ENCODE measurements at places on chromosomes 2 and 18.

DNA sequence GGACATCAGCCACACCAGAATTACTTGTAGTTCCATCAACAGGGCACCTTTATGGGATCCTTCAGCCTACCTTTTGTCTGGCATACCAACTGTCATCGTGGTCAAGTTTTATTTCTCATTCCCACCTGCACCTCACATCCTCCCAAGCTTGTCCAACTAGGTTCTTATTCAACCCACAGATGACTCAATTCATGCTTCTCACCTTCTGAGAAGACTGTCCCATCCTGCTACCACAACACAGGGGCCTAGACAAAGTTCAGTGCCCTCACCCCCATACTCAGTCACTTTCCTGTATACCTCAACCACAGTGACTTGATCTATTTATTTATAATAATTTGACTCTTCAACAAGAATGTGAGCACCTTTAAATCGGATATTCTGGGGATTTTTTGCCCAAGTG, 114.4 kb upstream of the ACVR1C start:
- H3K4me3 ChIP-seq, result no peak overlapping the region
- no peak overlapping the region for H3K27ac ChIP-seq
- no peak for DNase-seq
- H3K36me3 ChIP-seq, result peaks cover 37% of the 10 kb centered on the region

DNA sequence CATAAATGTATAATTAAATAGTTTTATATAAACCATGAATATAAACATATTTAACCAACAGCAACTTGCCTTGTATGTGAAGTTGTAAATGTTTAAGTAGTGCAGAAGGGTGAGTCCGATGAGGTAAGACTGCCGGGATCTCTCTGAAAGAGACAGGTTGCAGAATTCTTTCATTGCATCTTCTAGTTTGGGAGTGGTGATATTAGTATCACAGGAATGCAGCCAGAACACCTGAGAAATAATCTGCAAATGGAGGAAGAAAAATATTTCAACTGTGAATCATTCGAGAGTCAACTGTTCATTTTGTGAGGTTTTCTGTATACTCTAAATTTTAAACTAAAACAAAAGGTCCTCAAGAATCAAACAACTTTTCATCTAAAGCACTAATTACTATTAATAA, 123.0 kb downstream of the ABCA12 start:
- DNase-seq, result no peak
- no peak overlapping the region for H3K27ac ChIP-seq
- no peaks in the 10 kb centered on the region for H3K4me1 ChIP-seq
- peaks cover 62% of the 10 kb centered on the region for H3K36me3 ChIP-seq
- no peaks in the 10 kb centered on the region for H3K27me3 ChIP-seq

DNA sequence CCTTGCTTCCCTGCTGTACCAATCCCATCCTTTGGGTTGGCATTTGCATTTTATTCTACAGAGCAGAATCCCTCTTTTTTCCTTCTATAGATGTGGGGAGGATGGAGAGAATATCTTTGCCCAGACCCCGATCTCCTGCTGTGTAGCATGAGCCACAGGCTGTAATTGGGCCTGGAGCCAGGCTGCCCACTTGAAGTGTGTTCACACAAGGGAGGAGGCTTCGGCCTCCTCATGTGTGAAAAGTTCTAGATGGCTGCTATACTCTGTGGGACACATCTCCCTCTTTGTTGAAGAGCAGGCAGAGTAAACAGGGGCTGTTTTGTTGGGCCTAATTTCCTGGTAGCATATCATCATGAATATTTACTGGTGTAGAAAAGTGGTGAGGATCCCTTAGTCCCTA, 126.3 kb downstream of the XRCC5 start:
- no peak for DNase-seq
- no peaks in the 10 kb centered on the region for H3K36me3 ChIP-seq
- no peak overlapping the region for H3K27ac ChIP-seq
- H3K27me3 ChIP-seq, result no peaks in the 10 kb centered on the region

DNA sequence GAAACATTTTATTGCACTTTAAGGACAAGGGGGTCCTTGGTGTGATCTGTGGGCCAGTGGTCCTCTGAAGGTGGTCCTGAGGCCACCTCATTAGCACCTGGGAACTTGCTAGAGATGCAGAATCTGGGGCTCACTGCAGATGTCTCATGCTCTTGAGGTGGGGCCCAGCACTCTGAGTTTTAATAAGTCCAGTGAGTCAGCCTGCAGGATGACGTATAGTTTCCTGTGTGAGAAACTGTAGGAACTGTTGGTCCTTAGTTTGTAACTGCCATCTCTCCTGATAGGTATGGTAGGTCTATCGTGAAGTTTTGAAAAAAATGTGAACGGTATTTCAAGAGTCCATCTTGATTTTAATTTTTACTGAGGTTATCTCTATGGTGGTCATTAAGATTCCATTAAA, 2.8 kb downstream of the TRPM8 start:
- peaks cover 38% of the 10 kb centered on the region for H3K27me3 ChIP-seq
- no peak overlapping the region for H3K27ac ChIP-seq
- H3K4me3 ChIP-seq, result no peak overlapping the region
- H3K4me1 ChIP-seq, result peaks cover 4% of the 10 kb centered on the region
- no peaks in the 10 kb centered on the region for H3K36me3 ChIP-seq

- H3K4me1 ChIP-seq, result peaks cover 2% of the 10 kb centered on the region
- H3K27me3 ChIP-seq, result no peaks in the 10 kb centered on the region
- H3K4me3 ChIP-seq, result no peak overlapping the region
- H3K27ac ChIP-seq, result no peak overlapping the region
These were observed 99.4 kb upstream of the EPHA4 start for GRCh38 chr2:221671515-221671914.

DNA sequence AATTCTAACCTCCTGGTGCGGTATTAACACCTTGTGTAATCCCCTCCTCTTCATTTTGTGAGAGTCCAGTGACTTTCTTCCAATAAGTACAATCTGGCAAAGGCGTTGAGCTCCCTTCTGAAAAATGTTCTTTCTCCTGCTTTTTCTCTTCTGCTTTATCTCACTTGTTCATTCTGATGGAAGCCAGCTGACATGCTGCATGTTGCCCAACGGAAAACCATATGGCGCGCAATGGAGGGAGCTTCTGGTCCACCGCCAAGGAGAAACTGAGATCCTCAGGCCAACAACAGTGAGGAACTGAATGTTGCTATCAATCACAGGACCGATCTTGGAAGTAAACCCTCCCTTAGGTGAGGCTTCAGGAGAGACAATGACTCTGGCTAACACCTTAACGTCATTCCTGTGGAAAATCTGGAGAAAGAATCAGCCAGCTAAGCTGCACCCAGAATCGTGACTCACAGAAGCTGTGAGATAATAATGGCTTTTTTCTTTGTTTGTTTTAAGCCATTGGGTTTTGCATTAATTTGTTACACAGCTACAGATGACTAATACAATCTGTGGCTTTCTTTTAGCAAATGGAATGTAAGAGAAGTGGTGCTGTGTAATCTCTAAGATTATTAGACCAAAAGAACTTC, 1323.9 kb upstream of the DDX18 start:
- no peaks in the 10 kb centered on the region for H3K27me3 ChIP-seq
- H3K4me3 ChIP-seq, result no peak overlapping the region
- DNase-seq, result peak; percentile 49

DNA sequence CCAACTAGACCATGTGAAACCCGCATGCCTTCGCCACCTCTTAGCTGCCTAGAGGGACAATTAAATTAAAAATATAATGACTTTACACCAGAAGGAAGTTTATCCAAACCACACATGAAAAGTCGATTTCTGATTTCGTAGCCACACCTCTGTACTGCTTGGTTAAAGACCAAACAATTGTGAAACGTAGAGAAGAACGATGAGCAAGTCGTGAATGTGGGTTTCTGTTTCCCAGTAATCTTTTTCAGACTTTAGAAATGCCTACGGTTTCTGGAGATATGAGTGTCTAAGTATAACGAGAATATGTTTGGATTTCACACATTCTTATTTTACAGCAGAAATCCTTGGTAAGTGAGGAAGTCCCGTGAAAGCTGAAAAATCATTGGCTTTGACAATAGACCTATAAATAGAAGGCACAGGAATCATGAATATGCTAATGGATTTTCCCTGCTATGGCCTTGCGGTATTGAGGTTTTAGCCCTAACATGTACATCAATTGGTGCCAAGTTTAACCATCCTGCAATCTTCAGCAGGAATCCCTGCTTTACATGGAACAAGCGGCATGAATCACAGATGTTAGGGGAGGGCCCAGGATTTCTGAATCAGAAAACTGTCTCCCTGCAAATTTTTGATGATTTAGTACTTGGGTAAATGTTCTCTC, 105.6 kb downstream of the TTC32 start:
- peak overlapping the region; percentile 80 for H3K27ac ChIP-seq
- peaks cover 48% of the 10 kb centered on the region for H3K4me1 ChIP-seq
- peak overlapping the region; percentile 53 for H3K4me3 ChIP-seq
- peaks cover 5% of the 10 kb centered on the region for H3K36me3 ChIP-seq
- DNase-seq, result peak; percentile 92
- H3K27me3 ChIP-seq, result peaks cover 13% of the 10 kb centered on the region

- H3K36me3 ChIP-seq, result no peaks in the 10 kb centered on the region
- no peak overlapping the region for H3K27ac ChIP-seq
- DNase-seq, result no peak
- no peak overlapping the region for H3K4me3 ChIP-seq
These were observed 187.5 kb upstream of the SALL3 start for GRCh38 chr18:78792094-78792493.

- H3K4me1 ChIP-seq, result peaks cover 21% of the 10 kb centered on the region
- peak; percentile 33 for DNase-seq
- peak overlapping the region; percentile 81 for H3K27ac ChIP-seq
- peak overlapping the region; percentile 86 for H3K4me3 ChIP-seq
These were observed 602 bp downstream of the SNX17 start for GRCh38 chr2:27370816-27371620.

DNA sequence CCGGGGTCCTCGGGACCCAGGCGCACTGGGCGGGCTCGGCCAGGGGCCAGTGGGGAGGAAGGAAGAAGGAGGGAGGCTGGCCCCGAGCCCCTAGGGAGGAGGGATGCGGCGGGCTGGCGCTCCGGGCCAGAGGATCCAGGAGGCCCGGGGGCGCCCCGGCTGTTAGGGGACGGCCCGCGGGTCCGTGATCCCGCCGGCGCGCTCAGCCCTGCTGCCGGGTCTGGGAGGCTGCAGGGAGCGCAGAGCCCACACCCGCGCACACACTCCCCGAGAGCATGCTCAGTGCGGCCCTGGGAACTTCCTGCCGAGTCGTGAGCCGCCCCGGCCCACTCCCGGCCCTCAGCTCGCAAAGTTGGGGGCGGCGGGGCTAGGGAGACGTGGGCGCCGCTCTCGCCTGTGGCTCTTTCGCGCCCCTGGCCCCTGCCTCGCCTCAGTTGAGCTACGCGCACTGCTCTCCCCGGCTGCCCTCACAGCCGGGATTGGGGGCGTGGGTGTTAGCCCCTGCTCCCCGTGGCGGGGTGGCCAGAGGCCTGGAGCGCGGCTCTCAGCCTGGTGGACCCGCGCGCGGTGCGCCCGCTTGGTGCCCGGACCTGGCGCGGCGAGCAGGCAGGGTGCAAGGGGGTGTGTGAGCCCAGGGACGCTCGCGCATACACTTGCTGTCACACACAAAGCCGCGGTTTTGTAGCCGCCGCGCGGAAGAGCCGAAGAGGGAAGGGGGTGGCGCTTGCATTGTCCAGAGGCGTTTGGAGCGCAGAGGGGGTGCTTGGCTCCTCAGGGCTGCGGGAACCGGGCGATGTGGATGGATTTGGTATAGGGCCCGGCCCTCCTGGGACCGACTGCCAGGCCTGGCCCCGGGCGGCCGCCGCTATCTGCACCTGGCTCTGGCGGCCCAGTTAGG, 132.9 kb upstream of the MGAT5 start:
- H3K27ac ChIP-seq, result no peak overlapping the region
- H3K36me3 ChIP-seq, result no peaks in the 10 kb centered on the region
- DNase-seq, result peak; percentile 46
- H3K4me1 ChIP-seq, result peaks cover 27% of the 10 kb centered on the region
- peak overlapping the region; percentile 75 for H3K4me3 ChIP-seq

DNA sequence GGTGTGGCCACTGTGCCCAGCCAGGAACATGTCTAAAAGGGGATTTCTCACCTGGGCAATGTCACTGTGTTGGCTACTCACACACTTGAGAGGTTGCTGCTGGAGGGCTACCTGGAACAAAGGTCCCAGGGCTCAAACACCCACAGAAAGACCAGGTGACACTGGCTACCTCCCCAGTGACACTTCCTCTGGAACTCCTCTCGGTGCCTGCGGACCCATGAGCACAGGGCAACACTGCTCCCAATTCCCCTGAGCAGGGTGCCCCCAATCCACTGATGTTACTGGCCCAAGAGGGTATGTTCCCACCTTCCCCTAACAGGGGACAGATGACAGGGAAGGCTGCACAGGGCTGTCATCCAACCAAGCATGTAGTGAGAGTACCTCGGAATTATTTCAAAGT, 5.8 kb downstream of the NPPC start:
- no peaks in the 10 kb centered on the region for H3K4me1 ChIP-seq
- H3K36me3 ChIP-seq, result no peaks in the 10 kb centered on the region
- no peak for DNase-seq

GRCh38 chr2:101111917-101112771, 39.0 kb downstream of the TBC1D8 start:
- H3K4me3 ChIP-seq, result peak overlapping the region; percentile 67
- H3K27me3 ChIP-seq, result no peaks in the 10 kb centered on the region
- H3K4me1 ChIP-seq, result peaks cover 52% of the 10 kb centered on the region
- peak overlapping the region; percentile 90 for H3K27ac ChIP-seq
- peaks cover 6% of the 10 kb centered on the region for H3K36me3 ChIP-seq

- H3K4me3 ChIP-seq, result no peak overlapping the region
- DNase-seq, result no peak
- H3K36me3 ChIP-seq, result no peaks in the 10 kb centered on the region
- no peak overlapping the region for H3K27ac ChIP-seq
These were observed 73.9 kb downstream of the MARCO start for GRCh38 chr2:119015845-119016244.

DNA sequence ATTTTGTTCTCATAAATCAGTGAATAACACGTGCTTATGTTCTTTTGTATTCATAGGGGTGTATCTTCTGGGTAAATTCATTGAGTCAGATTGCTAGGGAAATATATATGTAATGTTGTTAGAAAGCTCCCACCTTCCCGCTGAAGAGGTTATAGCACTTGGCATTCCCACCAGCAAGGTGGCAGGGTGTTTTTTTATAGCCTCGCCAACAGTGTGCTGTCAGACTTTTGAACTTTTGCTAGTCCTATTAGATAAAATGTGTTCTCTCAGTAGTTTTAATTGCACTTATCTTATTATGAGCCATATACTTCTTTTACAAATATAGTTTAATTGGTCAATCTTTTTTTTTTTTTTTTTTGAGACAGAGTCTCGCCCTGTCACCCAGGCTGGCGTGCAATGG, 31.0 kb downstream of the MRPS9 start:
- H3K4me3 ChIP-seq, result no peak overlapping the region
- H3K27me3 ChIP-seq, result no peaks in the 10 kb centered on the region
- peaks cover 6% of the 10 kb centered on the region for H3K36me3 ChIP-seq
- DNase-seq, result no peak
- H3K27ac ChIP-seq, result no peak overlapping the region

All from MCF 10A (cell line).